ENCODE measurements at places on chromosomes 3 and 15. TPM values are rescaled to one million over a fixed set of nuclear protein-coding genes. Genes with fewer than 3 reads are reported as not detected.

MED12L gene
- polyA plus RNA-seq, result 3.2 TPM

RTP3 gene
- polyA plus RNA-seq, result not detected

DGKG gene
- 73.5 TPM for polyA plus RNA-seq

CSPG5 gene
- polyA plus RNA-seq, result 1.7 TPM

CIDEC gene
- not detected for polyA plus RNA-seq

AMT gene
- polyA plus RNA-seq, result 3.8 TPM

GP5 gene
- polyA plus RNA-seq, result not detected

GYG1 gene
- 92.8 TPM for polyA plus RNA-seq

MYH15 gene
- polyA plus RNA-seq, result 0.74 TPM

LDHAL6B gene
- not detected for polyA plus RNA-seq

MORC1 gene
- not detected for polyA plus RNA-seq

CRYGS gene
- polyA plus RNA-seq, result 3.2 TPM
